ENCODE measurements at places on chromosomes 12 and 14.

- DNase-seq = no peak
Measured at GRCh38 chr12:123723011-123723410, 10.9 kb downstream of the ATP6V0A2 start.

GRCh38 chr14:93709249-93709648 lies 79.0 kb downstream of the PRIMA1 start:
- DNase-seq = no peak

- DNase-seq = no peak
Measured at GRCh38 chr14:70036665-70037064, 152.1 kb downstream of the SLC8A3 start.

DNA sequence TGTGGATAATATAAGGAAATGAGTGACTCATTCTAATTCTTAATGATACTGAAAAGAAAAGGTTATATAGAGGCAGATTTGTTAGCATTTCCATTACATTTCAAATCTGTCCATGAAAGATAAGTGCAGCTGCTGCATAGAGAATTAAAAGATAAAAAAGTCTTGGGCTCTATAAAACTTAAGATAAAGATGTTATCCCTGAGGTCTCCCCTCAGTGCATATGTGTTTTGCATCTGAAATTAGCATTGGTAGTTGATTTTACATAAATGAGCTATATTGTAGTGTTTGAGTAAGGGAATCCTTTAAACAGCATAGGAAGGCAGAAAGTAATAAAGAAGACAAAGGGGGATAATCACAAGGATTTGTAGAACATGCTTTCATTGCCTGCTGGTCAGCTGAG lies 206.2 kb downstream of the FSCB start:
- DNase-seq = no peak

GRCh38 chr14:104933746-104934733 lies 9.4 kb downstream of the PLD4 start:
- DNase-seq = peak; percentile 7

DNA sequence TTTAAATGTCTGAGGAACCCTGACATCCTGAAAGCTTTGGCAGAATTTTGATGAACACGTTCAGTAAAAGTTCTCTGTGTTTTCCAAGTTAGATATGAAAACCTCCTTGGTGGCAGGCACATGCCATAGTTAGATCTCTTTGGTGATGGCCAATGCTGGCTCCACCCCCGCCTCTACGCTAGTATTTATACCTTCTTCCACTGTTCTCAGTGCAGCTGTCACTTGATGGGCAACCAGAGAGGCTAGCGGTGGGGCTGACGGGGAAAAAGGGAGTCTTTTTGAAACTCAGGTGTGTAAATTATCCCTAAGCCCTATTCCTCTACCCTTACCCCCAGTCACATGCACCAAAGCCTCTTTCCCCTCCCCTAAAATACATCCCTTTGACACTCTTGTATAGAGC lies 32.1 kb downstream of the PPP1R36 start:
- DNase-seq = no peak

GRCh38 chr14:87896393-87897380 lies 96.3 kb downstream of the GALC start:
- no peak for DNase-seq

GRCh38 chr14:106024983-106025604 lies 498.7 kb downstream of the TMEM121 start:
- DNase-seq = no peak

GRCh38 chr12:77299001-77299400 lies 233.6 kb upstream of the E2F7 start:
- no peak for DNase-seq

- DNase-seq = no peak
Measured at GRCh38 chr14:29061702-29062101, 295.1 kb downstream of the FOXG1 start.

DNA sequence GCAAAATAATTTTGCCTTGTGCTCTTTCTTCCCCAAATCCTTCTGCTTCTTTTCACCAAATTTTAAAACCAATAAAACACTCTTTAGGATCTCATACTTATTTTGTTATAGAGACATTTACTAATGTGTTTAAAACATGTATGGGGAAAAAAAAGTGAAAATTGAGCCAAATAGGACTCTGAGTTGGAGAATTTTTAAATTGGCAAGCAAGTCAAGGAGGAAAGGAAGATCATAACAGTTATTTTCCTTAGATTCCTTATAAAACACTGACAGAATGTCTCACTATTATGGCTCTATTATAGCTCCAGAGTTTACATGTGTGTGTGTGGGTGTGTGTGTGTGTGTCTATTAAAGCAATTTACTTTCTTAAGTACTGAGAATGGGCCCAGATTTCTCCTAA lies 220.5 kb downstream of the SLC6A15 start:
- no peak for DNase-seq

DNA sequence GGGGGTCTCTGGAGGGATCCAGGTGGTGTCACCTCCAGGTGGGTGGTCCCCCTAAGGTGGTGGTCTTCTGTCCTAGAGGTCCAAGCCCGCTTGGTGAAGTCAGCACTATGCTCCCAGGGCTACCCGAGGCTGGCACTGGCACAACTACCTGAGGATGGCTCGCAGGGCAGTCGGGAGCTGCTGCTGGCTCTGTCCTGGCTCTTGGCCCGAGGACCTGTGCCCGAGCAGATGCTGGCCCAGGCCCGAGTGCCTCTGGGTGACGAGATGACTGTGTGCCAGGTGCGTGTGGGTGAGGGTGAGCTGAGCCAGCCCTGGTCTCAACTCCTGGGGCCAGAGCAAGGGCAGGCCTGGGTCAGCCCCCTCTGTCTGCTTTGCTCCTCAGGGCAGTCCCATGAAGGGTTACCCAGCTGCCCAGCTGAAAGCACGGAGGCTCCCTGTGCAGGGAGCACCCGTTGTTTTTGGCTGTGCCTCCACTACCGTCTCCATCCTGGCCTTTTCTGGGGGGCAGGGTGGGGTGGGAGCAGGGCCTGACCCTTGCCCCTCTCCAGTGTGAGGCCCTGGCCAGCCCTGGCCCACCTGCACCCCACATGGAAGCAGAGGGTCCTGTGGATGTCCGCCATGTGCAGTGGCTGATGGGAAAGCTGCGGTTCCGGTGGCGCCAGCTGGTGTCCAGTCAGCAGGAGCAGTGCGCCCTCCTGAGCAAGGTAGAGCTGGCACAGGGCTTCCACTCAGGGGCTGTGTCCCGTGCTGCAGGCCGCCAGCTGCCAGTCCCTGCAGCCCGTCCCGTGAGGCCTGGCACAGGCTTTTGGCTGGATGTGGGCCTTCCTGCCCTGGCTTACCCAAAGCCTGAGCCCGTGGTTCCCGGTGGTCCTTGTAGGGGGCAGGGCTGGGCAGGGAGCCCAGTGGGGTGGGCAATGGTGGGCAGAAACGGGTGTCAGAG lies 1.3 kb downstream of the TEDC1 start:
- no peak for DNase-seq

- DNase-seq = no peak
Measured at GRCh38 chr12:68970306-68970705, 37.3 kb upstream of the CPM start.

DNA sequence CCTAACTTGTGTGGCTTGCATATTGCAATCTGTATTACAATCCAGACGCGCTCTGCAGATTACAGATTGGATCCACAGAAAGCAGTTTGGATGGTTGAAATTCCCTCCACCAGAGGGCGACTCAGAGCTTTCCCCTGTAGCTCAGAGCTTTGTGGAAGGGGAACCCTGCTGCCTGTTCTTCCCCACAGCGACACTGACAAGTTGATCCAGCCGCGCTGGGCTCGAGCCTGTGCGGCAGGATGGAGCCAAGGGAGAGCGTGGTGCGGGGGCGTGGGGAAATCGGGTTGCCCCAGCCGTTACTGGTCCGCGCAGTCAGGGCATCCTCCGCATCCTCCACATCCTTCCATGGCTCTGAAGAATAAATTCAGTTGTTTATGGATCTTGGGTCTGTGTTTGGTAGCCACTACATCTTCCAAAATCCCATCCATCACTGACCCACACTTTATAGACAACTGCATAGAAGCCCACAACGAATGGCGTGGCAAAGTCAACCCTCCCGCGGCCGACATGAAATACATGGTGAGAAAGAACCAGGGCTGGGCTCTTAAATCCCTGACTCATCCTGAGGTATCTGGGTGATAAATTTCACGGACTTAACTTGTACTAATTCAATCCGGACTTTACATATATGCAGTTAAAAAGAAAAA lies at the start of gene GLIPR1L1:
GLIPR1L1 (plus strand) TSS at position 287 of the 647 bp plus-strand sequence; CDS start at position 346, 59 bp downstream.
- DNase-seq = peak; percentile 76

GRCh38 chr12:117090816-117091711 lies 8.2 kb downstream of the TESC start:
- no peak for DNase-seq

- DNase-seq = no peak
Measured at GRCh38 chr12:88241862-88242570, 99.9 kb downstream of the TMTC3 start.

GRCh38 chr14:102507081-102507856 lies 2.3 kb downstream of the ANKRD9 start:
- DNase-seq = no peak

DNA sequence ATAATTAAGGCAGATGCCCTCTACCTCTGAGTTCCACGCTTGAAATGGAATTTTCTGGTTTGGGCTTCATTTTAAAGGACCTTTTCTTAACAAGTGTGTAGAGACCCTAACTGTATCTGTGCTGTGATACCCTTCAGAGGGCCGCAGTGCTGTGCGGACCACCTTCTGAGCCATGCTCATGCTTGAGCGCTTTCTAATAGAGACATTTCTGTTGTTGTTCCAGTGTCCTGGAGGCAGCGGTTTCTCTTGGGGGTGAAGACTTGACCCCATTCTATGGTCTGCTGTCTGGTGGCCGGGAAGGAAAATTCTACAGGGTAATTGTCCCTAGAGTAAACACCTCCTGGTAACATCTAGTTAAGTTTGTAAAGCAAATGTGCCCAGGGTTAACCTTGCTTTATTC lies 46.7 kb upstream of the BCL7A start:
- DNase-seq = no peak

DNA sequence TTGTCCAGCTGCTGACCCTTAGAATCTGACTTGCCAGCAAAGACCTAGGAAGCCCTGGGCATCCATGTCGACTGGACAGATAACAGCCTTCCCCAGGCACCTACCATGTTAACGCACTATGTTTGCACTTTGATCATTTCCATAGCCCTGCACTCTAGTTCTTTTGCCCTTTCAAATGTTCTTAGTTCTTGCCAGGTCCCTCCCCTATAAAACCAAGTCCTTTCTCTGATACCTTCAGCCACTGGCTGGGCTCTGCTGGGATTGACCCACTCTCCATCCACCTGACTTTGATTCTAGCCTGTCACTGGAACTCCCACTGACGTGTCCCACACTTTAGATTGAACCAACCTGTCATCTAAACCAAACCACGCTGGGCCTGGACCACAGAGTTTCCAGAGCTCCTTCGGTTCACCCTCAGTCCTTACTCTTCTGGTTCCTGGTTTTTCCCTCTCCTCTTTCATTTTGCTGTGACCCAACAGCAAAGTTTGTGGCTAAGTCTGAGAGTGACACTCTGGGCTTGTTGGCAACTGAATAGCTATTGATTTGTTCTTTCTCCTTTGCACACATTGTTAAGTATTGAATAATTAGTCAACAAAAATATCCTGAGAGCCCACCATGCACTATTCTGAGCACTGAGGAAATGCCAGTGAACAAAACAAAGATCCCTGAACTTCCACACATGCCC lies 51.8 kb upstream of the STK38L start:
- DNase-seq = no peak

GRCh38 chr14:74491956-74492775 lies 939 bp downstream of the NPC2 start:
- DNase-seq = peak; percentile 22

DNA sequence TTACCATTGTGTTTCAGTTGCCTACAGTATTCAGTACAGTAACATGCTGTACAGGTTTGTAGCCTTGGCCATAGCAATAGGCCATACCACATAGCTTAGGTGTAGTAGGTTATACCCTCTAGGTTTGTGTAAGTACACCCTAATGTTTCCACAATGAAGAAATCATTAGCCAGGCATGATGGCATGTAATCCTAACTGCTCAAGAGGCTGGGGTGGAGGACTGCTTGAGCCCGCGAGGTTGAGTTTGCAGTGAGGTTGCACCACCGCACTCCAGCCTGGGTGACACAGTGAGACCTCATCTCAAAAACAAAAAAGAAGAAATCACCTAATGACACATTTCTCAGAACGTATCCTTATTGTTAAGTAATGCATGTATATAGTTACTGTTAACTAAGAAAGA lies 63.2 kb upstream of the KTN1 start:
- DNase-seq = no peak

GRCh38 chr14:68898248-68899032 lies 80.7 kb downstream of the ACTN1 start:
- DNase-seq = no peak

- no peak for DNase-seq
Measured at GRCh38 chr12:80101126-80101525, 1.8 kb downstream of the OTOGL start.

- no peak for DNase-seq
Measured at GRCh38 chr14:67998834-67999233, 179.3 kb downstream of the RAD51B start.

DNA sequence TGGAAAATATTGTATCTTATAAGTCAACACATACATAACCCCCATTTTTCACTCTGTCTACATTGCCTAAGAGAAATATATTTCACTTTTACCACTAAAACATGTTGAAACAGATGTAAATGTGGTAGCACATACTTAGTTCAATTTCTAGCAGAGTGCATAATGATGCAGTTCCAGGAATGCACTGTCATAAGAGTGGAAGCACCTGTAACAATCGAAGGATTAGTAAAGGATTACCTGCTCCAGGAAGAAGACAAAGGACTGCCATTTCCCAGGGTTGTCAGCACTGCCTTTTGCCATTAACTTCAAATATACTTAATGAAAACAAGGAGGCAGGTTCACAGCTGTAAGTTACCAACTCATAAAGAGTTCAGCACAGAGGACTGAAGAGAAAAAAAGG lies 24.6 kb downstream of the DAD1 start:
- no peak for DNase-seq

DNA sequence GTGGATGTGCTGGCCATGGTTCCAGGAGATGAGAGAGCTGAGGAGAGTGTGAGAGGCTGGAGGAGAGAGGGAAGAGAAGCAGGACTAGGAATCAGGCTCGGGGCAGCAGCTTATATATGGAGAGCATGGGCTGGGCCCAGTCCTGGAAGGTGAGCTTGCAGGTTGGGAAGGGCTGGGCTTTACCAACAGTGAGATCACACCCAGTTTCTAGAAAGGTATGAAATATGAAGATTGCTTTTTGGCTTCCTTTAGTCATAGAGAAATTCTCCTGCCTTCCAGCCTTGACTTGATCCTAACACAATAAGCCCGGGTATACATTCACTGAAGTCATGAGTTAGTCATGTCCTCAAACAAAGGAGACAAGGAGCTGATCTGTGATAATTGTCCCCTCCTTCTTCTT lies at the start of gene KRT6A:
KRT6A (minus strand) TSS at position 86 of the 400 bp plus-strand sequence; CDS start at position 17, 69 bp downstream.
- no peak for DNase-seq

- peak; percentile 37 for DNase-seq
Measured at GRCh38 chr12:118307069-118307954, 65.4 kb downstream of the TAOK3 start.

DNA sequence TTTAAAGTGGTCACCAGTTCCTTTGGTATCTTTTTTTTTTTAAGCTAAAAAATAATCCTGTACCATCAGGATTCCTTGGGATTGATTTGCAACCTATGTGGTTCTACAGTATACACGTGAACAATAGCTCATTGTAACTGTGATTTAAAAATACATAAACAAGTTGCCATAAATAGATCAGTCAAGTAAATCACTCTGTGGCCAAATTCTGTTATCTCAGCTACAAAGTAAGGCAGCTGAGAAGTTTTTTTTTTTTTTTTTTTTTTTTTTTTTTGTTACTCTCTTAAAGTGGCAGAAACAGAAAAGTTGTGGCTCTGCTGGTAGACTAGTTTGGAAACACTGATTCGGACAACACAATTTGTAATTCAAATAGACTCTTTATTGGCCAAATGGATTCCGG lies 104.5 kb downstream of the PRICKLE1 start:
- DNase-seq = no peak

- no peak for DNase-seq
Measured at GRCh38 chr14:105010891-105011291, 10.0 kb downstream of the CDCA4 start.

GRCh38 chr12:6667559-6668210 lies 4.8 kb upstream of the ING4 start:
- no peak for DNase-seq
